ENCODE measurements at places on chromosomes 7 and 10.

- peak; percentile 20 for DNase-seq
Observed at GRCh38 chr10:110643653-110644597, at the start of gene RBM20. RBM20 (plus strand) TSS chr10:110644336; CDS start chr10:110644455, 119 bp downstream.

DNA sequence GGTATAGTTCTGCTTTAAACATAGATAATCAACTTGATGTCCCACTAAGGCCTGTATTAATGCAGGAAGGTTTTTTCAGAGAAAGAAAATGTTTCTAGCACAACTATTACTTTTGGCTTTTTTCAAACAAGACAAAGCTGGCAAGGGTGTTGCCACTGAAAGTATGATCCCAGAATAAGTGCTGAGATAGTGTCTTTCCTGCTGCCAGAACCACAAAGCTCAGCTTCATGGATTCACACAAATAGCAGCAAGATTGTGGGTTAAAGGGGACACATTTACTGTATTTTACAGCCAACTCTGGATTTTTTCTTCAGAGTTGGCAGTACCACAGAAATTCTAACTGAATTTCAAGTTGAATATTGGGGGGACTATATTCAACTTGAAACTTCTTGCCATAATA is 4.3 kb downstream of the NCOA4 start:
- no peak for DNase-seq

- no peak for DNase-seq
Observed at GRCh38 chr10:12375076-12375504, 25.7 kb downstream of the CAMK1D start.

GRCh38 chr7:25405736-25406135 is 177.4 kb upstream of the NPVF start:
- no peak for DNase-seq

- no peak for DNase-seq
Observed at GRCh38 chr7:5212633-5213285, 22.7 kb downstream of the WIPI2 start.

DNA sequence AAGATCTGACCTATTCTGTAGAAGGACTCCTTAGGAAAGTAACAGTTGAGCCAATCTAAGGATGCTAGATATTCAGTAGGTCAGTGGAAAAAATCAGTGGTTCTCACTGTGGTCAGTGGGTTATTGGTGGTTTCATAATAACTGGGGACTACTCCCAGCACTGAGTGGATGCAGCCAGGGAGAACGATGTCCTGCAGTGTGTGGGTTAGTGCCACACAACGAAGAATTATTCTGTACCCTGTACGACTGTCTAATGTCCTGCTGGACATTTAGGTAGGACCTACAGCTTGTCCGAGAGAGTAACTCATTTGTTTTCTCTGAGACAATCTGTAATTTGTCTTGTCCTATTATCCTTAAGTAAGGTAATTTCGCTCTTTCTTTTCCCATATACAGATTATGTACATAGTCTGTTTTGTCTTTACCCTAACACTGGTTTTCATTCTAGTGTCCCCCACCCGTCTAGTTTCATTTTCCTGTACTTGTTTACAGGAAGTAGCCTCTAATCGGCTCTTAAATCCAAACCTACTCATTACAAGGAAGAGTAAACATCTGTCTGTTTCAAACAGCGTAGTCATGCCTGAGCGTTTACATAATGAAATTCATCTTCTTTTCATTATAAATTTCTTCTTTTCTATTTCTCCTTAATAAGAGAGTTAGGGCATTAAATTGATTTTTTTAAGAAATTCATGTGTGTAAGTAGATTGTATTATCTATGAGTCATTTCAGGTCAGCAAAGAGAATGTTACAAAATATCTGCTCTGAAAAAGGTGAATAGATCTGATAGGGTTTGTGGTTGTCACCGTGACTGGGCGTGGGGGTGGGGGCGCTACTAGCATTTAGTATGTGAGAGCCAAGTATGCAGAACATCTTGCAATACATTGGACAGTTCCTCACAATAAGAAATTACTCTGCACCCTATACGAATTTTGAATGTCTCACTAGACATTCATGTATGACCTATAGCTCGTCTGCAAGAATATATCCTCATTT is 8.3 kb upstream of the ZC3HAV1L start:
- DNase-seq, result no peak

DNA sequence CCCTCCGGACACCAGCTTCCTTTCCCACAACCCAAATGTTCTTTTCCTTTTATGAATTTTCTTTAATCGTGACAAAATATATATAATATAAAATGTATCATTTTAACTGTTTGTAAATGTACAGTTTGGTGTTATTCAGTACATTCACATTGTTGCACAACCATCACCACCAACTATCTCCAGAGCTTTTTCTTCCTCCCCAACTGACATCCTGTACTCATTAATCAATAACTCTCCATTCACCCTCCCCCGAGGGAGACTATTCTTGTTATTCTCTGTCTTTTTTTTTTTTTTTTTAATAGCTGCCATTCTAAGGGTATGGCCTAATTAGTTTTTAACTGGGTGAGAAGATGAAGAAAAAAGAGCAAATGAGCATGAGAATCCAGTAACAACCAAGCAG is 30.6 kb upstream of the ITGB1 start:
- DNase-seq, result no peak

DNA sequence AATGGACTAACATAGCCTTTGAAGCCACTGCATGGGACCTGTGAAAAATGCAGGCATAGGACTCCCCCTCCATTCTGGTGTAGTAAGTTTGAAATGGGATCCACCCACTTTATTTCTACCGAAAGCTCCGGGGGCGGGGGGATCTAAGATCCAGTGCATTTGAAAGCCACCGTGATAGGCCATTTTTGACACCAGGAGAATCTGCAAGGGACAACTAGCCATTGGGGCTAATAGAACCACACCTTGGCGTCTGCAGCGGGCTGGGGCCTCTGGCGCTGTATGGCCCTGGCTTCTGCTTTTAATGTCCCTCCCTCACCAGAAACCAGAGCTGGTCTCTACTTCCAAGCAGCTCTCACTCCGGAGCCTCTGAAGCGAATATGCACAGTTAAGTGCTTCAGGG is 60.1 kb upstream of the GPR26 start:
- no peak for DNase-seq

DNA sequence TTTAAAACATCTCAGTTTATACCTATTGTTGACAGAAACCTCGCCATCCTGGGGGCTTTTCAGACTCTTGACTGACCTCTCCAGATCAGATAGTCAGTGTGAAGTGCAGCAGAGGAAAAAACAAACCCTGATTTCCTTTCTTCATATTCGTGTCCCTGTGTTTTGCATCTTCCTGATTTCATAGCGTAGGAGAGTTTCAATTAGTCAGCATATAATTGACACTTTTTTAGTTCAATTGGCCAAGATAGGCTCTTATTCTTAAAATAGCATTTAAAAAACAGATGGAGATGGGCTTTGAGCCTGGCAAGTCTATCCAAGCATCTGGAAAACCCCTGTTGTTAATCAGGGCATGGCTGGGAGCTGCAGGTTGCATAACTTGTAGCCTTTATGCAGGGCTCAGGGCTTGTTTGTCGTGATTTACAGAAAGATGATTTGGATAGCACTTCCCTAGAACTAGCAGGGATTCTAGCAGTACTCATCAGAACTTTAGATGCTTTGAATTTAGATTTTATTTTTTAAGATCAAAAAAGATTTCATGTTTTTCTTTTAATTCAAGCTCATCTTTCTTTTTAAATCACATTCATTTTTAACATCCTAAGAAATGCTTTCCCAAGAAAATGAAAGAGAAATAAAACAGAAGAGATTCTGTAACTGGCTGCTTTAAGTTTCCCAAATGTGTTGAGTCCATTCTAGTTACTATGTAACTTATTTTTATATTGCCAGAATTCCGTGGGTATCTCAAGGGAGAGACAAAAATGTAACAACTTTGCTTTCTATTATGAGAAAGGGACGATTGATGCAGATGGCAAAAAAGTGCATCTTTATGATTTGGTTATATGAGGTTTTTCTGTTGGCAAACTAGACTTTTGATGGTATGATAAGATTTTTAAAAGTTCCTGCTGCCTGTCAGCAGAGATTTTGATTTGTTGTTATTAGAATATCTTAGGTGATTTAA is 270.8 kb upstream of the FZD8 start:
- no peak for DNase-seq

DNA sequence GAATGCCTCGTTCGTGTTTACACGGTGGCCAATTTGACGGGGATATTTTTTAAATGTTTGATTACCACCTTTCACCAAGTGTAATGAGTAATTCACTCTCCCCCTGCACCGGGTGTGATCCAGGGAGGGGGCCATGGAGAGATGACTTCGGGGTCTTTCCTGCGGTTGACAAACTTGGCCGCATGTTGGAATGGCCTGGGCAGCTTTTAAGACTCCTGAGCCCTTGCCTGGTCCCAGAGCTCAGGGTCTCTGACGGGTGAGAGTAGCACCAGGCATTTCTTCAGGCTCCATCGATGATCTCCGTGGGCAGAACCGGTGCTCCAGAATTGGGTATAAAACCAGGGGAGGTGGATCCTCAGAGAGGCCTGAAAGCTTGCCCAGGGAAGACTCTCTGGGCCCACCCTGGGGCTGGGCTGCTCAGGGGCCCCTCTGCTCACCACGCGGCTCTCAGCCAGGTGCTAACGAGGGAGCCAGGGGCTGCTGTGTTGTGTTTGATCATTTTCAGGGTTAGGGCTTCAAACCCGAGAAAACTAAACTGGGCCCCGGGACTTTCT is 882 bp downstream of the ZNF282 start:
- DNase-seq, result no peak

DNA sequence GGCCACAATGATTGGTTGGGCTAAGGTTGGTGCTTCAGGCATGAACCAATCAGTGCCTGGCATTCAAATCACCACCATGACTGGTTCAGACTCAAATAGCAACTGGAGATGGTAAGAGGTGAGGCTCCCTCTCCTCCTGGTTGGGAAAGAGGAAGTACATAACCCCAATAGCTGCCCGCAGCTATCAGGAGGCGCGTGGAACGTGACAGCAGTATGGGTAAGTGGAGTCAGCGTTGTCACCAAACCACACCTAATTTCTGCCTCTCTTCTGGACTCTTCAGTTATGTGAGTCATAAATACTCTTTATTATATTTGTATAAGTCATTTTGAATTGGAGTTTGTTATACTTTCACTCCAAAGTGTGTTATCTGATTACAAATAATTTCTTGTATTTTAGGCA is 17.9 kb upstream of the ITGA8 start:
- DNase-seq, result no peak

DNA sequence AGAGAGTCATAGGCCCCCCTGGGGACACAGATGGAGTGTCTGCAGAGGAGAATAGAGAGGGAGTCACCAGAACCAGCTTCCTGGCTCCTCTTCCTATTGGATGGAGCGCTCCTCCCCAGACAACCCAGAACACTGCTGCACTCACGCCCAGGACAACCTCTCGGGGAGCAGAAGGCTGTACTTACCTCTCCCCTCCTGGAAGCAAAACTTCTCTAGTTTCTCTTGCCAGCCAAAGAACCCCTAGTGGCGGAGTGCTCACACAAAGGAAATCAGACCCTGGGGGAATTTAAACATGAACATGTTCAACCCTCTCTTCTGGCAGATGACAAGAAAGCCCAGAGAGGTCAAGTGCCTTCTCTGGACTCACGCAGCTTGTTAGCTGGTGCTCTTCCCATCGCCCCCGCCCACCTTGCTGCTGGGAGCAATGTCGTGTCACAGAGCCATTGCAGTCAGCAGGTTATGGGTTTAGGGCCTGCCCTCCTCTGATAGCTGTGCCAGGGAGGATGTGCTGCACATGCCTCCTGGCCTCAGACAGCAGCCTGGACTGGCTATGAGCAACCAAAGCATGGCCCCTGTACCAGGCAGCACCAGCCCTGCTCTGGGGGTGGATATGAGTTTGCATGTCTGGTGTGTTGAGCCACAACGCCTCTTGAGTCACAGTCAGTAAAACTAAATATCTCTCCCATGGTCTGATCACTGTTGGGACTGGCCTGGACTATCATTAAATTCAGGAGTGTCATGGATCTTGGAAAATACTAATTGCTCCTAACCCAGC is 84.4 kb downstream of the SLIT1 start:
- DNase-seq, result no peak

DNA sequence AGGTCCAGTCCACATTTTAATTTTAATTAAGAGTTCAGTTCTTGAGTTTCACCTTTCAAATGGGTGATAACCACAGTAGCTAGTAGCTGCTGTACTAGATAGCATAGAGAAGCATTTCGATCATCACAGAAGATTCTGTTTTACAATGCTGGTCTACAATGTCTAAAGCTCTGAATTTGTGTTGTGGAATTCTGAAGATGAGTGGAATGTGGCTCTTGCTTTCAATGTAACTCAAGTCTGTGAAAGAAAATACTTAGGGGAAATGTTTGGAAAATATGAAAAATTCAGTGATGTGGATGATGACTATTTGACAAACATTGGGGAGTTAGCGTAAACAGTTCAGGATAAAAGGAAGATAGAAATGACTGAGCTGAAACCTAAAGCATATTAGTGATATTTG is 139.4 kb downstream of the GNAT3 start:
- DNase-seq, result no peak

DNA sequence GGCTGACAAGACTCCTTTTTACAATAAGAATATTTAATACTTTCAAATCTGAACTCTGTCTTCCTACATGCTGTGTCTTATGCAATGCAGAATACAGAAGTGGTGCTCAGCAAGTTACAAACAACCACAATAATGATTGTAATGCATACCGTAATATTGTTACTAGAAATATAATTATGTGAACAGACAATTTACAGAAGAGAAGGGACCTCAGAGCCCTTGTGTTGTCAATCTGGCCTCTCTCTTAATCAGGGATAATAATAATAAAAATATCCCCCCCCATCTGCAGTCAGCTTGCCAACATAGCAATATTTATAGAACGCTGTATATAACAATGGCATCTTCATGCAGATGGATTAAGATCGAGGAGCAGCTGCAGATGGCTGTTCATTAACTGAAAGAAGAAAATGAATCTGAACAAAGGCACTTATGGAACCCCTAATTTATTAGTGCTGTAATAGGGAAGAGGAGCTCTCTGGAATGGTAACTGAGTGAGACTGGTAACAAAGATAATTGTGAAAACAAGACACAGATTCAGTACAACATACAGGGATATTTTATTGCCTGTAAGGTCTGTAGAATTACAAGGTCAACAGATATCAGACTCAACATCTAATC is 106.3 kb downstream of the TMEM26 start:
- no peak for DNase-seq
